Activated CD4-positive, alpha-beta memory T cell treated with anti-CD3 and anti-CD28 coated beads for 36 hours (primary cell): ENCODE measurements at places on chromosomes 3 and 15.

DNA sequence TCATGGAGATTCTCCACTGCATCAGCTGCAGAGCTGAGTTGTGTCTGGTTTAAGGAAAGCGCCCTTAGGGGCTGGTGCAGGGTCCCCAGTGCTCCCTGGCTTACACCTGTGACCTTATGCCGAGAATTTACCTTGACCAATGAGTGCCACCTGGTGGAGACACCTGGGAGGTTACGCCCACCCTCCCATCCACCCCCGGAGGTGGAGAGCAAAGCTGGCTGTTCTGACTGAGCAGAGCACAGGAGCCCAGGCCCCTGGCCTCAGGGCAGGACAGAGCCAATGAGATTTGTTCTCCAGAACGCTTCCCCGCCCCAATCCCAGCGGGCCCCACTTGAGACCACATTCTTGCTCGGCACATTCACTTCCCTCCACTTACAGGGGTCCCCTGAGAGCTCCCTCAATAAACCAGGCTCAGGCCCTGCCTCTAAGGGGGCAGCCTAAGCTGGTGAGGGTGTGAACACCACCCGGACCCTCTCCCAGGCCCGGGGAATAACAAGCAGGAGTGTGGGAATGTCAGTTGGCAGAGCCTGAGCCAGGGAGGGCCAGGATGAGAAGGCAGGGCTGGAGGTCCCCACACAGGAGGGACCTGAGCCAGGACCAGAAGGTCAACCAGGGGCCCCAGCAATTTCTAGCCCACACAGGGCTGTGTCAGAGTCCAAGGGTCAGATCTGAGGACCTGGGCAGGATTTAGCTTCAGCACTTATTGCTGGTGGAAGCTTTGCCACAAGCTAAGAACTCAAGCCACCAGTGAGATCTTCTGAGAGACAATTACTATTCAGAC lies 117.1 kb downstream of the TPRA1 start:
- DNase-seq = peak; percentile 54

DNA sequence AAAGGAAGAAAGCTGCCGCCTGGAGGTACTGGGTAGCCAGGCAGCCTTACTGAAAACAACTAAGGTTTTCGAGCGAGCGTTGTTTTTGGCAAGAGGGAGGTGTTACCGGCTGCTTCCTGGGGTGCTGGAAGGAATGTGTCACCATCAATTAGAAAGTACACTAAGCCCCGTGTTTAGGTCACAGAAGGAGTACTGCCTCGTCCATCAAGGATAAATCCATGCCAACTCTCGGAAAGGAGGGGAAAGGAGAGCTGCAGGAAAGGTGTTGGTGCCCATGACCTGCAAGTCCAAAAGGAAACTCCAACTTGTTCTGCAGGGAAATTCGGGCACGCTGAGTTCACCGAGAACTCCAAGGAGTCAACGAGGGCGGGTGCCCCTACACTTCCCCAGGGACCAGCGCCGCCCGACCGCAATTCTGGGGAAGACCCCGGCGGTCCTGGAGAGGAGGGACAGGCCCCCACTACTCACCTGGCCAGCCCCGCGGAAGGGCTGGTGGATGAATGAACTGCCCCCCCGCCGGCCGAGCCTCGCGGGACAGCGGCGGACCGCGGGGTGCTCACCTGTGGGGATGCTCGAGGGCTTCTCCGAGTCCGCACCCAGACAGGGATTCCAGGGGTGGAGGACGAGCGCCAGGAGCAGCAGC lies 542 bp downstream of the PLOD2 start:
- DNase-seq = peak; percentile 38

DNA sequence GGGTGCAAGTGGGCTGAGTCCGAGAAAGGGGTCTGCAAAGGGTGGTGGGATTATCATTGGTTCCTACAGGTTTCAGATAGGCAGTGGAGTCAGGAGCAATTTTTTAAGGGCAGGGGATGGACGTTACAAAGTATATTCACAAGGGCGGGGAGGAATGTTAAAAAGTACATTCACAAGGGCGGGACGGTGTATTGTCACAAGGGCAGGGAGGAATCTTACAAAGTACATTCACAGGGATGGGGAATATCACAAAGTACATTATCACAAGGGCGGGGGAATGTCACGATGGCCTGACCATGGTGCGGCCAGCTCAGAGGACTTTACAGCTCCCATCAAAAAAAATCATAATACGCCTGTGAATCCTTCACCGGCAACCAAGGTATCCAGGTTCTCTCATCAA lies 20.6 kb upstream of the TEX55 start:
- DNase-seq = no peak

DNA sequence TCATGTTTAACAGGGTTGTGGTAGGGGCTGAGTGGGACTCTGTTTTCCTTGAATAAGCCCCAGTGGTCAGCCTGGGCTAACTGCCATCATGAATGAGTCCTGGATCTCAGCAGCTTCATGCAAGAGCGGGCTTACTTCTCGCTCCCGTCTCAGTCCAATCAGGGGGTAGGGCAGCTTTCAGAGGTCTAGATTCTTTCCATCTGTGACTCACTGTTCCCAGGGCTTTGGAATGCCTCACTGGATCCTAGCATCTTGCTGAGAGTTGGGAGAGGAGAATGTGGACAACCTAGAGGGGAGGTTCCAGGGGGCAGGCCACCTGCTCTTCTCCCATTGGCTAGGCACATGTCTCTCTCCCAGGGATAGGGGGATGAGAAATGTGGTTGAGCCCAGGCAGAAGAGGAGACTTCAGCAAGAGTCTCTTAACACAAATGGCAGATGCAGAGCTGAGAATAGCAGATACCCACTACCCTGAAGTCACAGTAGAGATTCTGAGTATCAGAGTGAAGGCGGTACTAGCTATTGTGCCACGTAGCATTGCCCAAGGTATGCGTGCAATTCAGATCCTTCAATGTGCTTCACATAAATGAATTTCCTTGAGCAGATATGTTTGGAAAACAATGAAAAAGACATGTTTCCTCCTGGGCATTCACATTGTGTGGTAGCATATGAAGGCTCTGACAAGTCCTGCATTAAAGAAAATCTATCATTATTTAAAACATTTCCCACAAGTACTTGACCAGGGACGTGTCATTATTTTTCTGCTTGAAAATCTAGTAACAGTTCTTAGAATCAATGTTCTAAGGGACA lies 257.7 kb upstream of the PROK2 start:
- no peak for DNase-seq

DNA sequence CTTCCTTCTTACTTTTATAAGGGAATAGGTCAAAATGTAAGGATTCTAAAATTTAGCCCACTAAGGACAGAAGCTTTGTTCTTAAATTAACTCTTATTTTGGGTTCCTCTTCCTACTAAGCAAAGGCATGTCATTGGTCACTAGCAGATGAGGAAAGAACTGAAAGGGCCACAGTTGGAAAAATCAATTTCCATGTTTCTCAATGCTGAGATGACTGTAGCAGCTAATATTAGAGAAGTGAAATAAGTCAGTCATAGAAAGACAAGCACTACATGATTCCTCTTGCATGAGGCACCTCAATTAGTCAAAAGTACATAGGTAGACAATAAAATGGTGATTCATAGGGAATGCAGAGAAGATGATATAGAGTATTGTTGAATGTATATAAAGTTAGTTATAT lies 353.7 kb downstream of the RSL24D1 start:
- no peak for DNase-seq

DNA sequence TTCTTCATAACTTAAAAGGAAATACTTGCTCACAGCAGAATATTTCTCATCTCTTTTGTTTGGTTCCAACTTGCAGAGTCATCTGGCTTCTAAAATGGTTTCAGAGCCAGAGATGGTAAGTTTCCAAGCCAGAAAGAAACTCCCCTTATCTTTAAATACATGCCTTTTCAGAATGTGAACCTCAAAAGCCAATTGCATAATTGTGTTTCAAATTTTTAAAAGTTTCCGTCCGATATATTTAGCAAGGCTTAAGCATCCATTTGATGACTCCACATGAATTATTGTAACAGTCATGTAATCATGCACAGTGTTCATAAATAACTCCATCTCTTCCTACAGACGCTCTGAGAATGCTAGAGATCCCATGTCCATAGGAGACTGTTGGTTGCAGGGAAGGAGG lies 40.6 kb upstream of the C3orf80 start:
- no peak for DNase-seq

DNA sequence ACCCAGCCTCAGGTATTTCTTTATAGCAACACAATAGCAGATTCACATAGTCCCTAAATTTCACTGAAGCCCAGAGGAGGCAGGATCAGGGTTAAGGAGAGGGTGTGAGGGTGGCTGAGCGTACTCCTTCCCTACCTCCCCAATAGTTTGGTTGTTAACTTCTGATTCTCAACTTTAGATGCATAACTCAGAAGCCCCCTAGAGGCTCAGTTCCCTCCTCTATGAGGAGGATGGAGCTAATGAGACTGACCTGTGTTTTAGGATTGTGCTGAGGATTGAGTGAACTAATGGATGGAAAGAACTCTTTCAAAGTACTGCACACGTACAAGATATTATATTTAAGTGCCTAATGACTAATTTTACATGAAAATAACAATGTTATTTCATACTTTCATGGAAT lies 249.3 kb upstream of the SOX14 start:
- DNase-seq = no peak
